ENCODE measurements at places on chromosomes 2 and 18.

- no peak for DNase-seq
Observed at GRCh38 chr2:64799592-64800252, 146.0 kb upstream of the SERTAD2 start.

- DNase-seq, result no peak
Observed at GRCh38 chr2:82652117-82652516, 1807.0 kb downstream of the SUCLG1 start.

GRCh38 chr2:112301171-112301584 is 25.8 kb downstream of the ZC3H6 start:
- DNase-seq, result no peak

DNA sequence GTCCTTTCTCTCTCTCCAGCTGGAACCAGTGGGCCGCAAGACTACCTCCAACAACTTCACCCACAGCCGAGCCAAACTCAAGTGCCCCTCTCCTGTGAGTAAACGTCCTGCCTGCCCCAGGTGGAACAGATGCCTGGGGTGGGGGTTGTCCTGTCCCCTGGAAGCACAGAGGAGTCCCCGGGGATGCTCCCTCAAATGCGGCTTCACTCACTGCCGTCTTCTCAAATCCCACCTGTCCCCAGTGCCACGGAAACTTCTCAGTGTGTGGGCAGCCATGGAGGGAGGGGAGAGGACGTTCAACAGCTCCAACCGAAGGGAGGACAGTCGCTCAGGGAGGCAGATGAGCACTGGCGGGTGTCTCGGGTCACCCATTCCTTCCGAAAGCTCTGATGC is 110.7 kb upstream of the PPP1CB start:
- DNase-seq, result no peak

GRCh38 chr2:206512999-206513398 is 69.7 kb downstream of the ADAM23 start:
- no peak for DNase-seq

DNA sequence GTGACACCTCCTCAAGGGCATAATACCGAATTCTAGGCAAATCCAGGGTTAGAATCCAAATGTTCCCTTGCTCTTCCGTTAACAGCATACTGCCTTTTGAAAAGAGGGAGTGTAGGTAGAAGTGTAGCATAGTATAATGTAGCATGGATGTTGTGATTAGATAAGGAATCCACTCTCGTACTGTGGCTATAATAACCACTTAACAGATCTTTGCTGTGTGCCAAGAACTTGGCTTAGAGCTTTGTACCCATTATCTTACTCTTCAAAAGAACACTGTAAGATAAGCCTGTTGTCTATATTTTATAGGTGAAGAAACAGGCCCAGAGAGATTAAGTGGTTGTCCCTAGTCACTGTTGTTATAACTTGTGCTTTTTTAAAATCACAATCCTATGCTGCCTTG is 24.2 kb downstream of the WDR75 start:
- no peak for DNase-seq

DNA sequence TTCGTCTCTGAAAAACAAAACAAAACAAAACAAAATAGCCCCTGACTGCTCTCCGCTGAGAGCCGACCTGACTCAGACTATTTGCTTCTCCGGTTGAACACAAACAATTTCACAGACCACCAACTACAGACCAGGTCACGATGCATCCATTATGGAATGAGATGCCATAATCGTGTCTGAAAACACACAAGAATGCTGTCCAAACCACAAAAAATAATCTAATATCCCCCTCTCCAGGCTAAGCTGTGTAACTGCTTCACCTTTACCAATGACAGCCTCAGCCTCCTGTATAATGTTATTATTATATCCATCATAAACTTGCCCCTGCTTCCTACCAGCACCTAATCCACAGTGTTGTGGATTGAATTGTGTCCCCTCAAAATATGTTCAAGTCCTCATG is 114.7 kb downstream of the DNAH6 start:
- no peak for DNase-seq

GRCh38 chr2:167209784-167210183 is 321.5 kb downstream of the XIRP2 start:
- no peak for DNase-seq

GRCh38 chr18:48157956-48158355 is 227.5 kb upstream of the SMAD2 start:
- DNase-seq, result peak; percentile 10

DNA sequence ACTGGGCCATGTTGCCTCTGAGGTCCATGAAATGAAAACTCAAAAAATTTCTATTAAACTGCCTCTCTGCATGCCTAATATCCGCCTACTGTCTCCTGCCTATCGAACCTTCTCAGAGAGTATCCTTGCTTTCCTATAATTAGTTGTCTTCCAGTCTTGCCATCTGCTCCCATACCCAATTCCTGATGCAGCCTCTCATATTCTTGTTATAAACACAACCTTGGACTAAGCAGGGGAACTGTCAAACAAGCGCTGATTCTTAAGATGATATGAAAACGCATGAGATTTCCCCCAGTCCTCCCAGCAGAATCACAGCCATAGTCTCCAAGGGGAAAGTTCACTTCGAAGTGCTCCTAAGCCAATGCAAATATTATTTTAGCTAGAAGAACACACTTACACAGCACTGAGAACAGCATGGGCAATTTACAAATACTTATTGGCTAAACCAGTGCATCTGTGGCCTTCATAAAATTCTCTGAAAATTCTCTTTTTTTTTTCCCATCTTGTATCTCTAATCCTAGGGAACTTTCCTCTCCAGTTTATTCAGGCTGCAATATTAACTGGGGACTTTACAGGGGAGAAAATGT is 471.6 kb downstream of the MBD2 start:
- DNase-seq, result no peak

- peak; percentile 44 for DNase-seq
Observed at GRCh38 chr2:190342611-190343010, 778 bp upstream of the INPP1 start.

DNA sequence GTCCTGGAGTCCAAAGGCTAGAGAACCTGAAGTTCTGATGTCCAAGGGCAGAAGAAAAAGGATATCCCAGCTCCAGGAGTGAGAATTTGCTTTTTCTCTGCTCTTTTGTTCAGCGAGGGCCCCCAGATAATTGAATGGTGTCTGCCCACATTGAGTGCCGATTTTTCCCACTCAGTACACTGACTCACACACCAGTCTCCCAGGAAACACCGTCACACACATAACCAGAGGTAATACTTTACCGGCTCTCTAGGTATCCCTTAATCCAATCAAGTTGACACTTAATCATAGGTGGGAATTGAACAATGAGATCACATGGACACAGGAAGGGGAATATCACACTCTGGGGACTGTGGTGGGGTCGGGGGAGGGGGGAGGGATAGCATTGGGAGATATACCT is 161.5 kb downstream of the WDR7 start:
- no peak for DNase-seq

- DNase-seq, result no peak
Observed at GRCh38 chr2:160114020-160114419, 51.6 kb upstream of the PLA2R1 start.

DNA sequence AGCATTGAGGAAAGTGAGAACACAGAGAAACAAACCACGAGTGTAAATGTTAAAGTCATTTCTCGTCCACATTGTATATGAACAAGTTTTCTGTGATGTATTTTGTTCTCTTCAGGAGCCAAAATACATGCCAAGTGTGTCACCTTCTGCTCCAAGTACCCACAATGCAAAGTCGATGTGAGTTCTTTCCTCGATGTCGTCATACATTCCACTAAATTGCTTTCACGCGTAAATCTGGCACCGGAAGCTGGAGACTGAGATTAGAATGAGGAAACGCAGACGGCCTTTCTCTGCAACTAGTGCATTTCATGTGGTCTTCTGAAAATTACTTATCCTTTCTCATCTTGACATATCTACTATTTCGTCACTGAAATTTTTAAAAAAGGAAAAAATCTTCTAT is 118.5 kb upstream of the SALL3 start:
- DNase-seq, result no peak

GRCh38 chr2:9251154-9252001 is 44.8 kb downstream of the ASAP2 start:
- DNase-seq, result no peak

DNA sequence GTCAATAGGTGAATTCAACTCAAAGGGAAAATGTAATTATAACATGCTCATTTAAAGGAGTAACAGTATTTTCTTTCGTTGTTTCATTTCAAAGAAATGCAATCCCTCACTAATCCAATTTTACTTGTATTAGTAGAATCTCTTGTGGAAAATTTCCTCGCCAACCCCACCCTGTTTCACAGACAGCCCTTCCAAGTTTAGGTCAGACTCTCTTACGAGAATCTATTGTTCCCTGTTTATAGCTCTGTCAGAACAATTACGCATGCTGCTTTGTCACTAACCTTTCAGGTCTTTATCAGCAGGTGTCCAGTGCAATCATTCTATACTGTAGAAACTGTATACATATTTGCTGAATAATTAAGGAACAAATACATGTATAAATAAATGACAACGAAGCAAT is 657.8 kb upstream of the LINC00305 start:
- no peak for DNase-seq

- DNase-seq, result no peak
Observed at GRCh38 chr18:9038277-9038871, 64.1 kb upstream of the NDUFV2 start.

- no peak for DNase-seq
Observed at GRCh38 chr2:47373747-47374146, 29.2 kb upstream of the MSH2 start.

DNA sequence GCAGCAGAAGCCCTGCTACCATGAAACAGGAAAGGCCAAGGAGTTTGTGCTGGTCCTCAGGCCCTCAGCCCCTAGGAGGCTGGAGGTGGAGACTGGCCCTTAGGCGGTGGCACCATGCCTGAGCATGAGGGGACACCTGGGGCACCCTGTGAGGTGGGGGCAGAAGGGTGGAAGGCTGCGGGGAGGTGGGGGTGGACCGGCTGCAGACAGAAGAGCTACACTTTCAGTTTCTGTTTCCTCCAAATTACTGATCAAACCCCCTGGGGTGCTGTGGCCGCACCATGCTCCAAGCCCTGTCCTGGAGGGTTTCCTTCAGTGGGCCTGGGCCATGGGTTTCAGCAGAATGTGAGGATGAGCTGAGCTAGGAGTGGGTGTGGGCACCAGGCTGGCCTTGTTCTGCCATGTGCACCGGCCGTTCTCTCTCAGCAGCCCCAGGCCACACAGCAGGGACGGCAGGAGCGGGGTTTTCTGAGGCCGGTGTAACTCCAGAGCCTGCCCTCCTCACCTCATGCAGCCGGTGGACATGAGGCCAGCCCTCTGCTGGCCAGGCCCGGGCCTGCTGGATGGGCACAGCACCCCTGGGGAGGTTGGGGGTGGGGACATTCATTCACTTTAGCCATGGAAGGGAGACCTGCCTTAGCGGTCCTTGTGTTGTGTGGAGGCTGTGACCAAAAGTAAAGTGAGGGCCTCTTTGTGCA is 51.5 kb downstream of the PLEKHB2 start:
- no peak for DNase-seq

GRCh38 chr2:239640210-239640609 is 239.4 kb upstream of the HDAC4 start:
- DNase-seq, result no peak

DNA sequence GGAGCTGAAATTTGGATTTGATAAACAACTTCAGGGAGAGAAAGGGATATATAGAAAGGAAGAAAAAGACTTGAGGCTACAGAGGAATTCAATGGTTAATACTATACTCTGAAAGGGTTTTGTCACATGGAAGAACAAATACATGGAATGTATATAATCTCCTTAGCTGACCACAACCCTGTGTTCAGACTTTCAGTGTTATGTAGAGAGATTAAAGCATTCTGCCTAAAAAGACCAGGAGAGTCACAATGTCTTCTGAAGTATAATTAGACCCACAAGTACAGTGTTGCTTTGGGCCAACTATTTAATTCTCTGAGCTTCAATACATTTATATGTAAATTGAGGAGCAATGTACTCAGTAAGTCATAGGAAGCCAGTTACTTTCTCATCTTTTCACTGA is 123.8 kb upstream of the FSHR start:
- DNase-seq, result no peak

DNA sequence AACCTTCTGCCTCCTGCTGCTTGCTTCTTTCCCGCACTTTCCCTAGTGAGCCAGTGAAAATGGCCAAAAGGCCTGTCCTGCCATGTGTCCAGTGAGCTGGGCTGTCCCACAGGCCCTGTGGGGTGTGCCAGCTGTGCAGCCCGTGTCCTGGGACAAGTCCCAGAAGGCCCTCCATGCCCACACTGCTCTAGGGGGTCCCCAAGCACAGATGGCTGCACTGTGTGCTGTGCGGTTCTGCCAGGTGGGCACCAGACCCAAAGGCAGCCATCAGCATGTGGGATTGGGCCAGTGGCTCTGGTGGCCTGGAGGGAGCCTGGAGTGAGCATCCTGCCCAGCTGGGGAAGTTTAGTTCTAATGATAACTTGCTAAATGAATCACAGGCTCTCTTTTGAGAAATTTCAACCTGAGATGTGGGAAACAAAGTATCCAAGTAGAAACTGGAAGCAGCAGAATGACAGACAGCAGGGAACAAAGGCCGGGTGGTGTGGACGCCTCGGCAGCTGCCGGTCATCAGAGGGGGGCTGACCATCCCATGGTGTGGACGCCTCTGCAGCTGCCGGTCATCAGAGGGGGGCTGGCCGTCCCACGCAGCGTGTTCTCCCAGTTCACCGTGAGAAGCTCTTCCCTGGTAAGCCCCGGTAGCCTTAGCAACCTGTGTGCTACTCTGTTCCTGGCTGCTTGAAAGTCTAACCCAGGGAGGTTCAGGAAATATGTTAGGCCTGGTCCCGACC is 9.9 kb upstream of the CNDP2 start:
- DNase-seq, result no peak

- peak; percentile 35 for DNase-seq
Observed at GRCh38 chr2:232353096-232353495, 25.5 kb upstream of the ALPP start.

GRCh38 chr2:219165058-219165911 is 4.5 kb downstream of the SLC23A3 start:
- DNase-seq, result no peak

DNA sequence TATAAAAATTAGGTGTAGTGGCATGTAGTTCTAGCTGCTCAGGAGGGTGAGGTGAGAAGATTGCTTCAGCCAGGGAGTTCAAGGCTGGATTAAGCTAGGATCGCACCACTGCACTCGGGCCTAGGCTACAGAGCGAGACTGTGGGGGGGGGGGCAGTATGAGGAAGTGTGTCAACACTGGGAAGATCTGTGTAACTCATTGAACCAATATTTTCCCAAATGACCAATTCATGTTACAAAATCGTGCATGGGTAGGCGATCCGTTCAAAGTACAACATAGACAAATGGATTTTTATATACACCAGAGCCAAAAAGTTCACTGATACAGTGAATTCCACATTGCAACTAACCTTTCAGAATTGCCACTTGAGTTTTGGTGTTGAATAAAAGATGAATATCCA is 8.1 kb downstream of the SMAD4 start:
- DNase-seq, result no peak

GRCh38 chr18:58755304-58756010 is 84.2 kb downstream of the MALT1 start:
- no peak for DNase-seq

GRCh38 chr2:197304556-197305011 is 6.0 kb downstream of the ANKRD44 start:
- no peak for DNase-seq

- no peak for DNase-seq
Observed at GRCh38 chr2:10824191-10824590, 11.6 kb upstream of the PDIA6 start.

- no peak for DNase-seq
Observed at GRCh38 chr2:58700591-58700990, 459.5 kb upstream of the FANCL start.

GRCh38 chr2:54480025-54480424 is 23.9 kb downstream of the SPTBN1 start:
- no peak for DNase-seq

All from right forelimb (tissue), 1 donor.